ENCODE measurements at places on chromosomes 16 and 17.
A peak's percentile ranks its signal among the peaks of the same experiment; 100 is the strongest.

GRCh38 chr17:29342158-29342765 lies 47.9 kb upstream of the TAOK1 start:
- DNase-seq, result no peak

GRCh38 chr16:28876973-28877654 lies 1.2 kb upstream of the ATP2A1 start:
- no peak for DNase-seq

- DNase-seq, result peak; percentile 62
Observed at GRCh38 chr17:75753514-75754377, 11.2 kb downstream of the GALK1 start.

GRCh38 chr17:73814075-73814474 lies 169.8 kb upstream of the SDK2 start:
- DNase-seq, result no peak

DNA sequence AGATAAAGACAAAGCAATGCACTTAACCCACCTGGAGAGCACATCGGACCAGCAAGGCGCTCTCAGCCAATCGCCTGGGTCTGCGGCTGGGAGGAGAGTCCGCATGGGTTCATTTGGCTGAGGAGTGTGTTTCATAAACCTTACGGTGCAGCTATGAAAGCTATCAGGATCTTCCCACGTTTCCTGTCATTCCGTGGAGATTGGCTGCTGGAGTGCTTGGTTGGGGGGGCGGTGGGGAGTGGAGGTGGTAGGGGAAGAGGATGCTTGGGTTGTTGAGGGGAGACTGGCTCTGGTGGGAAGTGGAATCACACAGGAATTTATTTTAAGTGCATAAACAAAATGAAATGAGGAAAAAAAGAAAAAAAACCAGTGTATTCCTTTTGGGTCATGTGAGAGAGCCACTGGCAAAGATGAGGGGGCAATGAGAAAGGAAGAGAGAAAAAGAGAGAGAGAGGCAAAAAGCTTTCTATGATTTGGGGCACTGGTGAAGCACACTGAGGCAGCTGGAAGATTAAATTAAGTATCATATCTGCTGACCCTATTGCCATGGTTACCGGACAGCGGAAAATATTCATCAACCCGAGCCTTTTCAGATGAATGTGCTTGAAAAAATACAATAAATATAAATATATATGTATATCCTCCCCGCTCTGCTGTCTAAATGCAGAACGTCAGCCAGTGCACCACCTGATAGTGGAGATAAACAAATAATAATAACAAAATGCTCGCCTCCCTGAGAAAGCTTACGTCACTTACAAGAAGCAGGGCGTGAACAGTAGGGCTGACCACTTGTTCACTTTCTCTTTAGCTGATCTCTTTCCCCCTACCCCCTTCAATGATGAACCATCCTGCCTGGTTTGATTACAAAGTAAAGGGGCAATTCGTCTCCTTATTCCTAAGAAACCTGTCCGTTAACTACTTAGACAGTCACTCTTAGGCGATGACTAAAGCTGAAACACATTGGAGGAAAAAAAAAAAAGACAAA lies 457.0 kb upstream of the ZFHX3 start:
- DNase-seq, result no peak

- no peak for DNase-seq
Observed at GRCh38 chr17:58060596-58061191, 22.5 kb upstream of the DYNLL2 start.

DNA sequence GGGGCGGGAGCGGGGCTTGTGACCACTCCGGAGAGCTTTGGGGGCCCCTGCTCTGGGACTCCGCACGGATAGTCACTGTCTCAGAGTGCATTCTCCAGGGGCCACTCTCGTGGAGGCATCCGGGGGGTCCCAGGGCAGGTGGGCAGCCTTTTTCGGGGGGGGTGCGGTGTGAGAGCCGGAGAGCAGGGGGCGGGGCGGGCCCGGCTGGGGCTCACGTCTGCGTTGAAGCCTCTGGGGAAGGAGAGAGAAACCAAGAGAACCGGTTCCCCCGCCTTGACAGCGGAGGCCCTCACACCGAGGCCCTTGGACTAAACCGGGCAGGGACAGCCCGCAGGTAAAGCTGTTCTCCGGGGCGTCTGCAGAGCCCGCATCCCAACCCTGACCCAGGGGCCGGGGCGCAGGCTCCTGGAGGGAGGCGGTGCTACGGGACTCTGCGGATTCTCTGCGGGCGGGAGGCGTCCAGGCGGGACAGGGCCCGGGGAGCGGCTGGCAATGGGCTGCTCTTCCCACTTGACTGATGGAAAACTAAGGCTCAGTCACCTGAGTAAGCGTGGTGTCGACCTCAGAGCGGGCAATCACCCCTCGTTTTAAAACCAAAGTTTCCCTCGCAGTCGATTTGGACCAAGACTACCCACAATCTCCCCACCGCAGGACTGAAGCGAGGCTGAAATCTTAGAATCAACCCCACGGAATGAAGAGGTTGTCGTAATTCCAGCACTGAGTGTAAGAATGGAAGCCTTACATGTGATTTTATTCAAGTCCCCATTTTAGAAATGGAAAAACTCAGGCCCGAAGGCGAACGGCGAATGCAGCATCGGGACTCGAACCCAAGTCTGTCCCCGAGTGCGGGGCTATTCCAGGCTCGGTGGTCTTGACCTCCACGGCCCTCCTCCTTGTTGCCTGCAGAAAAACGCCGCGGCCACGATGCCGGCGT lies 49.6 kb upstream of the AMZ2 start:
- no peak for DNase-seq

DNA sequence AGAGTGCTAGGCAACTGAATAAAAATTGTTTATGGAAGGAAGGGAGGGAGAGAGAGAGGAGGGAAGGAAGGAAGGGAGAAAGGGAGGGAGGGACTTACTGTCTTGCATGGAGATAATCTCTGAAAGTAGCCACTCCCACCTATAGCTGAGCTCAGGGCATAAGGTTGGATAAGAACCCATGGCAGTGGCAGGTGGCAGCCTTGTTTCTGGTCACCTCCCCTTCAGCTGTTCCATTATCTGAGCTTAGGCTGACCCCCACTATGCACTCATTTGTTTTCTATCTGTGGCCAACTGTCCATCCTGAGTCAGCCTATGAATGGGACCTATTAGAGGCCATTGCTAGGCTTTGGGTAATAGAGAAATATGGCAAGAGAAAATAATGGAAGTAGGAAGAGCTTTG lies 25.3 kb upstream of the MTMR4 start:
- DNase-seq, result no peak

- DNase-seq, result no peak
Observed at GRCh38 chr16:89020068-89020924, 43.3 kb upstream of the CBFA2T3 start.

DNA sequence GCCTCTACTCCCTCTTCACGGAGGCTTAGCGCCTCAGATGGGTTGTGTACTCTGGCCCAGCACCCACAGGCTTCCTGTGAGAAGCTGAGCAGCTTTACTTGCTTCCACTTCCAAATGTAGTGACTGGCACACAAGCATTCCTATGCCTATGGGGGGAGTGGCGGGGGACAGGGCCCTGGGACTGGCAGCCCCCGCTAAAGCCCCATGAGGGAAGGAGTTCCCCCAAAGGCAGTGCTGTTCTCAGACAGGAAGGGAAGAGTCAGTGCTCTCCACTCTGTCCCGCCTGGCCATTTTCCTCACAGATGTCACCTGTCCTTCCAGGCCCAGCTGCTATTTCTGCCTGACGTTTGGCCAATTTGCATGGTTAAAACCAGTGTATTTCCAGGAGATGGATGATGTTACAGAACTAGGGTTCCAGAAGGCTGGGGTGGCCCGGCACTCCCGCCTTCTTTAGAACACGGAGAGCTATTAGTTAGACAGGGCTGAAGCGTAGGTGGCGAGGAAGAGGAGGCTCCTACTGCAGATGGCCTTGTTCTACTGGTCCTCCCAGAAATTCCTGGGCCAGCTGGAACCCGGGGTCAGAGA lies 83.9 kb upstream of the FBXO47 start:
- no peak for DNase-seq

DNA sequence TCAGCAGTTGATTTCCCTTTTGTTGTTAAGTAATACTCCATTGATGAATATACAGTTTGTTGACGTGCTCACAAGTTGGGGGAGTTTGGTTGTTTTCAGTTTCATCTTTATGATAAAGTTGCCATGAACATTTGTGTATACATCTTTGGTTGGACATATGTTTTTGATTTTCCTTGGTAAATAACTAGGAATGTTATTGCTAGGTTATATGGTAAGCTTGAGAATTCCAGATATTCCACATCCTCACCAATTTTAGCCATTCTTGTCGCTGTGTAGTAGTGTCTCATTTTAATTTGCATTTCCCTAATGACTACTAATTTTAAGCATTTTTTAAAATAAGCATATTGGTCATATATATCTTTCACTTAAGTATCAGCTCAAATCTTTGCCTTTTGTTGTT lies 55.0 kb upstream of the RASL10B start:
- DNase-seq, result no peak

GRCh38 chr16:30652718-30653117 lies 2.0 kb downstream of the PRR14 start:
- DNase-seq, result no peak

DNA sequence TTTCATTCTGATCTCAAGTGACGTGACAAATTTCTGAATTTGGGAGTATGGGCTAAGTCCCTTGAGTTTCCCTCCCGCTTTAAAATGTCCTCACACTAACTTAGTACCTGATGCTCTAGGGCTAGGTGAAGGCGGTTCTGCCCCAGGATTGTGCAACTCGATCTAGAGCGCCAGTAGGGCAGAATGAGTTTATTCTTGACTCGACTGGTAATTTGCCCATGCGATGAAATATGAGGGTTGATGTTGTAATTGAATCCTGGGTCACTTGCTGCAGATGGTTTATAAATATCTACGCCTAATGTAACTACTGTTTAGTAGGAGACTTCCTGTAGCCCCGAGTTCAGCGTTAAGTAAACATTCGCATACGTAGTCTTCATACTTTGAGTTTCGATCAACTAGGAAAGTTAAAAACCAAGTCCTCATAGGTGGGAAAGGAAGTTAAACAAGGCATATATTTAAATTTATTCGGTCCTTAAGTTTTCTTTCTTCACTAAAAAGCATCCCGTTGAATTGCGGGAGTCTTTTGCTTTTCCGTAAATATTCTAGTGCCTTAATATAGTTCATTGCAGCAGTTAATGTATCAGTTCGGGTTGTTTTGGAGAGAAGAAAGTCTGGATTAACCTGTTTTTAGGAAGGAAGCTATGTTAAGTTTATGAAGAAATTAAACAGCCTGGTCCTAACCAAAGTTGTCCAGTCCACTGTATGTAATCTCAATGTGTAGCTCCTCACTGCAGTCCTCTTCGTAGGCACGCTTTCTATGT lies 1.6 kb downstream of the CTCF start:
- no peak for DNase-seq

DNA sequence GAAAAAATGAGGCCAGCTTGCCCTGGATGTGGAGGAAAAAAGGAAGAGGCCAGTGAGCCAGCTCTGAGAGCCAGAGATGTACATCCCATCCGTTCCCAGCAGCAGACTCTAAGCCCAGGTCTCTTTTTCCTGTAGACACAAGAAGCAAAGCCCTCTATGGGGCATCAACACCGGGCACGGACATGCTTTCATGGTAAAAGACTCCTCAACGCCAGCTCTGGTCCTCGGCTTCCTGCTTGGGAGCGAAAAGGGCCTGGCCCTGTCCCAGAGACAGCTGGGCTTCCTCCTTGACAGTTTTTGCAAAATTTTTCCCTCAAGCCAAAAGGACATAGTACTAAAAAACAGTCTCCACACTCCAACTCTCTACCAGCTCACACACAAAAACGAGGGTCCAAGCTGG lies 27.1 kb downstream of the PELP1 start:
- DNase-seq, result no peak
